ENCODE measurements at places on chromosomes 12 and 14.

- DNase-seq: peak; percentile 61
Observed at GRCh38 chr12:50765095-50765911, 1.4 kb downstream of the ATF1 start.

GRCh38 chr14:69701291-69701690, 65.7 kb upstream of the SRSF5 start:
- DNase-seq: no peak

GRCh38 chr14:83491091-83491490, 1957.4 kb upstream of the SEL1L start:
- no peak for DNase-seq

- DNase-seq: no peak
Observed at GRCh38 chr14:53338192-53338591, 185.1 kb upstream of the DDHD1 start.

DNA sequence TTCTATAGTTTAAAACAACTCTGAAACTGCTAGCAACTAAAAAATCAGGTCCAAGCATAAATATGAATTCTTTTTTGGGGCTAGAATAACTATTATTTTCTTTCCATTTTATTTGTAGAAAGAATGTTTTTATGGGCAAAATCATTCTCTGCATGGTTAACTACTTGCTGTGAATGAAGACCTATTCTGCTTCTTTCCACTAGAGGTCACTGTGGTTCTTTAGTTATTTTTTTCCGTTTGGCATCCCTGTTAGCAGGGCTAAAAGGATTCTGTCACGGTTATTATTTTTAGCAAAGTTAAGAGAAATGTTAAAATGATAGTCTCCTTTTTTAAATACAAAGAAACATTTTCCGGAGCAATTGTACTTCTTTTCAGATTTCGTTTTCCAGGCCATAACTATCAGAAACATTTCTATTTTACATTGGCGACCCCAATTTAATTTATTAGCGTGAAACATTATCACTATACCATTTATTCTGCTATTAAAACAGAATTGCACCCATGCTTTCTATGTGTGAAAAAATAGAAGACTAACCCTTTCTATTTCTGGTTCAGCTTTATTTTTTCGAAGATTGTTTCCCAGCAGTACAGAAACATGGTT, 404.8 kb downstream of the ATP23 start:
- peak; percentile 49 for DNase-seq

DNA sequence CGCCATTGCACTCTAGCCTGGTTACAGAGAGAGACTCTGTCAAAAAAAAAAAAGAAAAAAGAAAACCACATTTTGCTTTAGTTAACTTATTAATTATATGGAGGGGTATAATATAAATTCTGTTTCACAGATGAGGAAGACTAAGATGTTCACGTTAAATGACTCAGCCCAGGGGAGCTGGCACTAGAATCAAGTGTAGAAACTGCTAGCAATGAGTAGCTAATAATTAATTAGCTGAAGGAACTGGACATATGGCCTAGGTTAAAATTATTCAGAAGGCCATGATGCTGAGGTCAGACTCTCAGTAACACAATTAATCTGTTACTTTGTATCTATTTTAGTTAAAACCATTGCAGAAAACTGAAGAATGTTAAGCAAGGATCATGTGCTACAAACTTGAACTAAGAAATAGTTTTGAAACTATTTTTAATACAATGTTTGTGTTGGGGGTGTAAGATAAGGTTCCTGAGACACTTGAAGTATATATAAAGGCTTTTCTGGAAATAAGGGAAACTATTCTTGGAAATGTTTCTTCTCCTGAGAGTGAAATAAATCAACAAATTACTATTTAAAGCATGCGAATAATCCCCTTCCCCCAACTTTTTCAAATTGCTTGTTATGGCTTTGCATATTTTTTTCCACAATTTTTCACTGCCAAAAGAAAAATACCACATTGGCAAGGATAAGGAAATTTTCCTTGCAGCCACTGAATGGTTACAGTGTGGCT, 589.3 kb downstream of the SOX5 start:
- no peak for DNase-seq

DNA sequence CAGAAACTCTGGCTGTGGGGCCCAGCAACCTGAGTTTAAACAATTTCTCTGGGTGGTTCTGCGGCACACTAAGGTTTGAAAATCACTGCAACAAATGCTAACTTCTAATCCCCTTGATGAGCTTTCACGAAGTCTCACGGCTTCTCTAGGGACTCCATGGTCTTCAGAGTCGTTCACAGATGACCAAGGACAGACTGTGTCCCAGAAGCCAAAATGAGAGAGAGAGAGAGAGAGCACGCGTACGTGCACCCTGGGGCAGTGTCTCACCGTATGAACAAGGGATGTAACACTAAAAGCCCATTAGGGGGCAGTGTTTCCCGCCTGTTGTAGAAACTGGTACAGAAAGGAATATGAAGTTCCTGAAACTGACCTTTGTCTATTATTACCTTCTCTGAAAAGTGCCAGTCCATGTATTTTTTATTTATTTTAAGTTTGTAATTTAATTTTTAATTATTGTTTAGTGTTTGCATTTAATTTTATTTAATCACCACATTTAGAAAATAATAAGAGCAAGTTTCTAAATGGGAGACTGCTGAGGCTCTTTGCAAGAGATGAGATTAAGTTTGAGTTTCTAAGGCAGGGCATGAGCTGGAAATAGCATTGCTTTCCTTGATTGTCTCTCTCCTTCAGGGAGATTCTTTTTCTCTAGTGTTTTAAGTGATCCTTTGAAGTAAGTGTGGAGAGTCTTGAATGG, 3.4 kb downstream of the APOLD1 start:
- DNase-seq: peak; percentile 92

DNA sequence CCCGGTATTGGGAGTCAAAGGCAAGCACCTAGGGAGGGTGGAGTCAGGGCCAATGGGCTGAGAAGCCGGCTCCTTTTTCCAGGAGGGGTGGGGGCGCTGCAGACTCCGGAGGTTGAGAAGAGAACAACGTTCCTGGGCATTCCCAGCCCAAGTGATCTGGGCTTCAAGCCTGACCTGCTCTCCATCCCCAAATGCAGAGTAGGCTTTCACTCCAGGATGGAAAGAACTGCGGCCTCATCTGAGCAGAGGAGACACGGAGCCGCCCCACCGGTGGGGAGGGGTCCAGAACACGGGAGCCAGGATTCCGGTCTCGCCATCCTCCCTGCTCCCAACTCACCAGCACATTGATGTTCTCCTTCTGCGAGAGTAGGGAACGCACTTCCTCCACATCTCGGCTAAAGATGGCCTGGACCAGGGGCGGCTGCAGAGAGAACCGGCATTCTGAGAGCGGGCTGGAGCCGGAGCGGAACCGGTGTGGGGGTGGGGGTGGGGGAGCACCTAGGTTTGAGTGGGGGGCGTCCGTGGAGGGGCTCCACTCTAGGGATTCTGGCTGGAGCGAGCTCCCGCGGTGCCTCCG, 605 bp downstream of the ANKRD52 start:
- DNase-seq: peak; percentile 5

DNA sequence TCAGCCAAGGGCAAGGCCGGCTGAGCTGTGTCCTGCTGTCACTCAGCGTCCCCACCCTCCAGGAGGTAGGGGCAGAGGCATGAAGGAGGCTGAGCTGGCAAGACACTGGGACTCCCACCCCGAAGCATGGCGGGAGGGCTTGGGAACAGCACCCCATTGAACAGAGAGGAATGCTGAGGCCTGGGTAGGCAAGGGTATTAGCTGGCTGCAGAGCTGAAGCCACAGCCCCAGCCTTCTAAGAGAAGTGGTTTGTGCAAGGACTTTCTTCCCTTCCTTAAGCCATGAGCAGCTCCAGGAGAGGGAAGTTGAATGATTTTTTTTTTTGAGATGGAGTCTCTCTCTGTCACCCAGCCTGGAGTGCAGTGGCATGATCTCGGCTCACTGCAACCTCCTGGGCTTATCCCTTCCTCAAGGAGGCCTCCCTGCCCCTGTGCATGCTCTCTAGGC, 6.6 kb upstream of the CFAP73 start:
- peak; percentile 50 for DNase-seq
